ENCODE measurements at places on chromosomes 6 and 20.

DNA sequence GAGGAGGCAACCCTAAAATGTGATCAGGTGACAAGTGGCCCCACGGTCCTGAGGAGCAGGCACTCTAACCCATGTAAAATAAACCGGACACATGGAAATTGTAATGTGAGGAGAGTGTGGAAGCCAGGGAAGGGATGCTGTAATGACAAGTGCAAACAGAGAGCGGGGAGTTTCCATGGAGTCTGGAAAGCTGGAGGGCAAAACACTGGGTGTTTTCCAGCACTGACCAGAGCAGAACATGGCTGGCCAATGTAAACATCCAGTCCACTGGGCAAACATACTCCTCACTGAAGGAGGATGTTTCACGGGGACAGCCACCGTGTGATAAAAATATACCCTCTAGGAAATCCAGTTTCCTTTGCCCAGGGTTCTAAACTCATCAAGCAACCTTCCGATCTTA lies 219.0 kb upstream of the JARID2 start:
- no peak for DNase-seq

DNA sequence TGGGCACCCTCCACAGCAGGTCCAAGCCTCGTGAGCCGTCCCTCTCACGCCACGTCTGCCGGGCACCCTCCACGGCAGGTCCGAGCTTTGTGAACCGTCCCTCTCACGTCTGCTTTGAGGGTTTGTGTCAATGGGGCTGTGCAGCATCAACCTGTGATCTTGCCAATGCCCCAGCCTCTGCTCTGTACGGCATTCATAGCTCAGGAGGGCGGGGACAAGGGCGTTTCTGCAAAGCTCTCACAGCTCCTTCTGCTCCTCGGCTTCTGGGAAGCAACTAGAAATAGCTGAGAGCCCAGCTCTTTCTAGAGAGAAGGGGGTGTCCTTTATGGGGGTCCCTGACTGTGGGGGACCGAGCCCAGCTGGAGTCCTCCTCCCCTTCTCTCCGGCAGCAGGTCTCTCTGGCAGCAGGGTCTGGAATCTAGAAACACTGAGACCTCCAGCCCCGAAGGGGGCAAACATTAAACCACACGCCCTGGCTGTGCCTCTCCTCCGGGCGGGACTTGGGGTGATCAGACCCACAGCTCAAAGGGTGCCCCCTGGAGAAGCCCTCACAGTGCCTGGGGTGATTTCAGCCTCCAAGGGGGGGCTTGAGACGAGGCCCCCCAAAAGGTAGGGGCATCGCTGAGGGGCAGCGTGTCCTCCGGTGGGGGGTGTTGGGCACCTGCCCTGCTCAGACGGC lies 41.2 kb upstream of the CHRNA4 start:
- no peak for DNase-seq

DNA sequence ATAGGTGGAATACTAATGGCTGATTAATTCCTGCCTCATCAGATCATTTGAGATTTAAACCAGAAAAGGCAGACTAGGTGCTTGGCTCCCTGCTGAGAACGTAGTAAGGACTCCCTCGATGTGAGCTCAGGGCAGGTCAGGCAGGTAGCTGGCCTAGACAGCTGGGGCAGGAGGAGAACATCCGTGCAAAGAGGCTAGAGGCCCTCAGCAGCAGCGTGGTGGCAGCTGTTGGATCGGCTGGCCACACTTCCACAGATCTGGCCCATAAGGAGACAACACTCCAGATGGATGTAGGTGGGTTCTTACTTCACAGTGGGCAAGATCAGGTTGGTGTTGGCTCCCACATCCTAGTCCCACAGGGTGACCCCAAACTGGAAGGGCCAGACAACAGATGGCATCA lies 38.5 kb downstream of the EYA2 start:
- DNase-seq, result no peak

DNA sequence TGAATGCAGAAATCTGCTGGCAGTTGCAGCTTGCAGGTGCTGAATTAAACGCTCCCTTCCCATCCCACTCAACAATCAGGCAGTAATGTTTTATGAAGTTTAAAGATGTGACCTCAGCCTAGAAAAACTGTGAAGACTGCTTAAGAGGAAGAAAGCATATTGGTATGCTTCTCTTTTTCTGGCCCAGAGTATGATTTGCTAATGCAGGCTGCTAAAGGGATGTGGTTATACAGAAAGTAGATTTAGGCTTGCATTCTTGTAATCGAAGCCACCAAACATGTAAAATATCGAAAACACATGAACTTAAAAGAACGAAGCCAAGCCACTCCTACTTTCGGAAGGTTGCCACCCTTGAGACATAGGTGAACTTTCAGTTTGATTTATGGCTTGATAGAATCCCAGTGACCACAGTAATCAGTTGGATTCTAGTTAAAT lies 40.7 kb downstream of the MAP3K5 start:
- no peak for DNase-seq

- DNase-seq, result no peak
Measured at GRCh38 chr6:135115834-135116233, 61.2 kb upstream of the HBS1L start.

DNA sequence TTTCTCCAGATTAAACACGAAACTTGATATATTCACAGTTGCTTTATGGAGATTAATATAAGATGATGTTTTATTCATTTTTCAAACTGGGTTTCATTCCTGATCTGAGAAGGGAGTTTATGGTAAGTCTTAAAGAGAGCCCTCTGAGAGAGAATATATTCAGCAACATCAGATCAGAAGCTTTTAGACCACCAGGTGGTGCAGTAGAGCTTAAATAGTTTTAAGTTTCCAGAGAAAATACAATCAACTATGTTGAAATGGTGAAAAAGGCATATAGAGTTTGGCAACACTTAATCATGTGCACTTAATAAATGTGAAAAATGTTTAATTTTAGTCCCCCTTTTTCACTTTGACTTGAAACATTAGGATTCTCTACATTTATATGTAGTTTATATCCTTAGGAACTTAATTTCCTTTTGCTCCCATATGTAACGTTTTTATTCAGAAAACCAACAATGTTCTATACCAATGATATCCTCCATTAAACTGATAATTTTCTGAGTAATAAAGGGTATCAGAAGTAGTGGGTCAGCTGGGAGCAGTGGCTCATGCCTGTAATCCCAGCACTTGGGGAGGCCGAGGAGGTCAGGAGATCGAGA lies 86.4 kb upstream of the CLDN20 start:
- DNase-seq, result no peak

- DNase-seq, result no peak
Measured at GRCh38 chr6:11279284-11279689, 46.8 kb upstream of the NEDD9 start.

DNA sequence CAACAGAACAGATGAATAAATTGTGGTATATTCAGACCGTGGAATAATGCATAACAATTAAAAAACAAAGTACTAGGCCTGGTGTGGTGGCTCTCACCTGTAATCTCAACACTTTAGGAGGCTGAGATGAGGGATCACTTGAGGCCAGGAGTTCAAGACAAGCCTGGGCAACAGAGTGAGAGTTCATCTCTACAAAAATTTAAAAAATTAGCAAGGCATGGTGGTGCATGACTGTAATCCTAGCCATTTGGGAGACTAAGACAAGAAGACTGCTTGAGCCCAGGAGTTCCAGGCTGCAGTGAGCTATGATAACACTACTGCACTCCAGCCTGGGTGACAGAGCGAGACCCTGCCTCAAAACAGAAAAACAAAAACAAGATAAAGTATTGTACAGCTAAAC lies 16.1 kb upstream of the ASF1A start:
- DNase-seq, result no peak

- no peak for DNase-seq
Measured at GRCh38 chr6:106125925-106126435, 39.8 kb downstream of the PRDM1 start.

GRCh38 chr6:154514481-154514880 lies 4.0 kb upstream of the CNKSR3 start:
- no peak for DNase-seq

- DNase-seq, result no peak
Measured at GRCh38 chr20:62480318-62480717, 4.5 kb upstream of the GATA5 start.

GRCh38 chr20:46946181-46946624 lies 51.6 kb downstream of the EYA2 start:
- no peak for DNase-seq

GRCh38 chr20:37867289-37868195 lies 35.4 kb upstream of the VSTM2L start:
- DNase-seq, result no peak

DNA sequence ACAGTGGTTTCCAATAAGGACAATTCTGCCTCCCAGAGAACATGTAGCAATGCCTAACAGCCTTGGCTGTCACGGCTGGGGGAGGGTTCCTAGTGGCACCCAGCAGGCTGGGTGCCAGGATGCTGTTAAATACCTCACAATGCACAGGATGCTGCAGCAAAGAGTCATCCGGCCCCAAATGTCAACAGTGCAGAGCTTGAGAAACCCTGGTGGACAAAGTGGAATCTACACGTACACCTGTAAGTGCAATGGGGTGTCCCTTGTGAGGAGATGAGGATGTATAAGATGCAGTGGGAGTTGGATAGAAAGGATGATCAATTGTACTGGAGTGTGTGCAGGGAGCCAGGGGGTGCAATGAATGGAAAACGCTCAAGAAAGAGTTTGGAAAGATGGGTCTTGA lies 142.4 kb downstream of the FNDC1 start:
- DNase-seq, result no peak

- DNase-seq, result no peak
Measured at GRCh38 chr6:130259557-130259956, 36.8 kb upstream of the SAMD3 start.

- DNase-seq, result no peak
Measured at GRCh38 chr20:63968136-63968927, 1.4 kb downstream of the ZNF512B start.

- DNase-seq, result no peak
Measured at GRCh38 chr6:90403489-90404381, 107.1 kb upstream of the BACH2 start.

DNA sequence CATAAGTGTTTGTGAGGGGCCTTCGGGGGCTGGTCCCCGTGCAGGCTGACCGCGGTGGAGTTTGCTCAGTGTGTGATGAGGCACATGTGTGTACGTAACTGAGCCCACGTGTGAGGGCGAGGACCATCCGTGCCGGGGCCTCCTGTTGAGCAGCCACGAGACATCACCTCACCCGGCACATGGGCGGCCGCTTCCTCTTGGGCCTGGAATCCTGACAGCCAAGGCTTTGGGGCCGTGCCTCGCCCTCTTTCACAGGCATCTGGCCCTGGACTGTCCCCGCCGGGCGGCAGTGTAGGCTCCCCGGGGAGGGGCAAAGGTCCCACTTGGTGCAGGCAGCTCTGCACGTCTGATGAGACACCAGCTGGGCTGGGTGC lies 202.3 kb downstream of the DLL1 start:
- DNase-seq, result no peak

GRCh38 chr20:44969300-44969894 lies 3.1 kb downstream of the STK4 start:
- DNase-seq, result no peak

GRCh38 chr6:161406646-161407045 lies 132.8 kb upstream of the AGPAT4 start:
- no peak for DNase-seq

GRCh38 chr6:12927746-12928145 lies 211.2 kb downstream of the PHACTR1 start:
- DNase-seq, result no peak
